Fibroblast of villous mesenchyme (primary cell): ENCODE measurements at places on chromosomes 7 and 10. TPM values are rescaled to one million over a fixed set of nuclear protein-coding genes. Genes with fewer than 3 reads are reported as not detected.

Gene NAT16
- not detected in 2 replicates for total RNA-seq

Gene ZNF394
- total RNA-seq = 22.5 and 30.2 TPM in 2 replicates

Gene GATA3
- not detected in 2 replicates for total RNA-seq

Gene COBL
- under 0.01 TPM in 1 of 2 replicates, not detected in the other for total RNA-seq

Gene TUBAL3
- not detected in 2 replicates for total RNA-seq

Gene COL26A1
- total RNA-seq = not detected in 2 replicates

Gene CCDC7
- 9.3 and 20.3 TPM in 2 replicates for total RNA-seq

Gene ACSL5
- 3.5 and 8.6 TPM in 2 replicates for total RNA-seq

Gene SPDYE5
- total RNA-seq = not detected in 2 replicates

Gene SH2D4B
- total RNA-seq = under 0.01 TPM in 1 of 2 replicates, not detected in the other

Gene TEX47
- total RNA-seq = not detected in 2 replicates

Gene JAKMIP3
- total RNA-seq = under 0.01 and 0.43 TPM in 2 replicates

Gene LRGUK
- total RNA-seq = 0.32 and 0.43 TPM in 2 replicates

Gene PPP1R3A
- under 0.01 TPM in 1 of 2 replicates, not detected in the other for total RNA-seq

- DNase-seq = no peak
These were observed 18.5 kb upstream of the FAM133B start for GRCh38 chr7:92608380-92609322.

- no peak for DNase-seq
These were observed 177.6 kb upstream of the SLC25A13 start for GRCh38 chr7:96499532-96499931.

DNA sequence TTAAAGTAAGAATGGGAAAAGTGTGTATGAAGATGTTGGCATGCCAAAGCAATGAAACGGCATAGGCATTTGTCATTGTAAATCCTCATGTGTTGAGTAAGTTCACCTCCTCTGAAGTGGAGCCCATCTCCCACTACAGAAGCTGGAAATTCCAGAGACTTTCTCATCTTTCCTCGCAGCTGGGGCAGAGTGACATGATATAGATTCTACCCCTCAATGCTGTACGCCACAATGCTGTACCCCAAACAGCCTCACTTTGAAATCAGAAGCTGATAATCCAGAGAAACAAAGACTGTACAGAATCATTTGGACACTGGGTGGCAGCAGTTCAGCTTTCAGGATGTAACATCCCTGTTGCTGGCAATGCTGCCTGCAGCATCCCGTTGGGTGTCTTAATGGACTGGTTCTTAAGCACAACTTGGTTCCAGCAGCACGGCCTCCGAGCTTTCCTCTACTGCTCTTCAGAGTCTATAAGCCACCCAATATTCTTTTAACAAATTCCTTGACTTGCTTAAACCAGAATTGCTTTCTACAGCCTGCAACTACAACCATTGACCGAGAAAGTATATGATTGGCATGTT, 18.8 kb downstream of the ZC3HAV1L start:
- peak; percentile 68 for DNase-seq

DNA sequence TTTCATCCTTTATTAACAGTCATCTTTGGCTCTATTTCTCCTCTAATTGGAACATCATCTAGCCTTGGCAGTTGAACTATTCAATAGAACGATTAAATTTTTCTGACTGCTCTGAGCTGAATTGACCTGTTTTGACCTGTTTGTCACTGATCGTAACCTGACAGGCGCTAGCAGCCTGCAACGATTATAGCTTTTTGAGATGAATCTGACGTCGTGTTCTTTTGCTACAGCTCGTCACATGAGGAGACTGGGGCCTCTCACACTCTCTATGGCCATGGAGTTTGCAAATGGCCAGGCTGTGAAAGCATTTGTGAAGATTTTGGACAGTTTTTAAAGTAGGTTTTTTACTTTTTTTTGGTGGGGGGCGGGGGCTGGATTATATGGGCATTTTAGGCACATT, 229.8 kb downstream of the FOXP2 start:
- no peak for DNase-seq

DNA sequence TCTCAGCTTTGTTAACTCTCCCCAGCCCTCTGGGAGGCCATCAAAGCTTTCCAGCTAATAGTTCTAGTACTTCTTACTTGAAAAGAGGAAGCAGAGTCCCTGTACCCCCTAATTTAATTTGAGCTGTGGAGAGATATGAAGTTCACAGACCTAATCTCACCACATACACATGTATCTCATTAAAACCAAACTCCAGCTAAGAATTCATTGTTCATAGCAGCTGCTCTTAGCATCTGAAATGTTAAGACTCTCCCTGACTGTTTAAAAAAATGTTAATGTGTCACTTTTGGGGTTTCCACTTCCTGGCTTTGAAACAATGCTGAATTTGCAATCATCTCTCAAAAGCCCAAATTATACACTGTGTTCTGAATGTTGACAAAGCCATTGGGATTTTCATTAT, 16.2 kb upstream of the MRC1 start:
- no peak for DNase-seq

DNA sequence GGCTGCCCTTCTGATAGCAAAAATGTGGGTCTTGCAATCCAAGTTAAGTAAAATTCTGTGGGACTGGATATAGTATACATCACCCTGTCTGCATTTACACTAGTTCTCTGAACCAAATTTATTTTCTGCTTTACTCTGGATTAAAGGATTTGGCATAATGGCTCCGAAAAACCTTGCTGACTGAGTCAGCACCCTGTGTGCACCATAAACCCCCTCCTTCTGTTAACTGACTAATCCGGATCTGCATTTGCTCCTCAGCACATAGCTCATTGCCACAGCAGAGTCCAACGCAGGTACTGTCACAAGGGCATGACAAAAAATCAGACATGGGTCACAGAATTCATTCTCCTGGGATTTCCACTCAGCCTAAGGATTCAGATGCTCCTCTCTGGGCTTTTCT, 1.3 kb downstream of the OR2A5 start:
- DNase-seq = peak; percentile 89

DNA sequence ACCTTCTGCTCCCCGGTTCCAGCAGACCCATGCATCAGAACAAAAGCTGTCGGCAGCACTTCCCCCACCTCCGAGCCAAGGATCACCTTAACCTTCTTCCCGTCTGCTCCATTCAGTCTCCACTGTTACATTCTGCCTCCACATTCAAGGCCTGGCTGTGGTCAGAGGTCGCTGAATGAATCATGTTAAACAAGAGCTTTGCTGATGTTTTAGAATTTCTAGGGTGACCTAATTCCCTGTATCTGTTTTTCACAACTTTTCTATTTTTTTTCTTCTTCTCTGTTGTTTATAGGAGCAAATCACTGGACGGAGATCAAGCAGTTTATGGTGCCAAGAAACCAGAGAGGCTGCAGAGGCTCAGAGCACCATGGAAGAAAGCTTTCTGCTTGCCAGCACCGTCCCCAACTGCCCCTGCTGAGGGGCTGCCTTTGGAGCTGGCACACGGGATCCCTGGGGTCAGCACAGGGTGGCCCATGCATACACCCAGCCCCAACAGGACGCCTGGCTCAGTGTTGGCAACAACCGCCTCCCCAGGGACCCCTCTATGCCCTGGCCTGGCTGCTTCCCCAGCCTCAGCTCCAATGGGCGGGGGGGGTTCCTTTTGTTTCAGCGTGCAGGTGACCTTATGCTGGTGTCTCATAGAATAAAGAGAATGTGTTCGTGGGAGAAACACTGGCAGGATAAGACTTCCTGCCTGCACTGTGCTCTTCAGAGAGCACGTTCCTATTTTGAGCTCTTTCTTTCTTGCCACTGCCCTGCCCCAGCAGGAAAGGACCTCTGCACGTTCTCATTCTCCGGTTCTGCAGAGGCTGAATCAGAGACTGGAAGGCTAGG, 182.7 kb upstream of the LYZL2 start:
- DNase-seq = peak; percentile 95

GRCh38 chr7:41711283-41712064, 8.6 kb upstream of the INHBA start:
- DNase-seq = no peak

GRCh38 chr7:128103498-128104107, 72.4 kb upstream of the LRRC4 start:
- DNase-seq = peak; percentile 39

- no peak for DNase-seq
These were observed 81.1 kb downstream of the SVIL start for GRCh38 chr10:29553544-29554250.

- DNase-seq = no peak
These were observed 25.4 kb downstream of the DYNC2I1 start for GRCh38 chr7:158881731-158882130.

DNA sequence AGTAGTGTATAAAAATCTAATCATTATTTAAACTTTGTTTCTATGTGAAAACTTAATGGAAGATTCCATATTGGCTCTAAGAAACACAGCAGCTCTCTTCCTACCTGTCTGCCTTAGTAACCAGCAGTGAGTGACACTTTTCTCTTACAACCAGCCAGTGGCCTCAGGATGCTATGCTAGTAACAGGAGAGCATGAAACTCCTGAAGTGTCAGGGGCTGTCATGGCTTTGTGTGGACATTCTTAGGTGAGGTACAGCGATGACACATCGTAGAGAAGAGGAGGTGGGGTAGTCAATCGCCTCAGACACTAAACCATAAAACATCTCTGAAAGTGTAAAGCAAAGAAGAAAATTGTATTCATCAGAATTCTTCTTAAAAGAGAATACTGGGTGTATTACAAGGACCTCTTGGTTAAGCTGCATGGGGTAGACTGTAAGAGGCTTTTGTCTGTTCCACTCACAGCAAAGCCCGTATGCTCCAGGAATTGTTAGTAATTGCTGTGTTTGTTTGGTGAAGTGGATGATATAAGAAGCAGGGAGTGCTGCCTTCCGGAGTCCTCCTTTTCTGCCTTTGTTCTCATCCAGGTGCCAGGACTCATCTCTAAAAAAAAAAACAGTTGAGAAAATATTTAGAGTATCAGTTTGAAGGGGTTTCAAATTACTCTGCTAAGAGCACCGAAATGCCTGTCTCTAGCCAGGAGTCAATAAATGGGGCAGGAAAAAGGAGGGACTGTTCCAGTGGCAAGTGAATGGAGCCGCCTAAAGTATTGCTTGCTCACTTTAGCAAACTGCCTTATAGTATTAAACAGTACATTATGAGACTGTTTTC, 518.8 kb downstream of the CNTNAP2 start:
- DNase-seq = no peak

GRCh38 chr10:34193931-34194626, 621.0 kb downstream of the PARD3 start:
- peak; percentile 96 for DNase-seq

DNA sequence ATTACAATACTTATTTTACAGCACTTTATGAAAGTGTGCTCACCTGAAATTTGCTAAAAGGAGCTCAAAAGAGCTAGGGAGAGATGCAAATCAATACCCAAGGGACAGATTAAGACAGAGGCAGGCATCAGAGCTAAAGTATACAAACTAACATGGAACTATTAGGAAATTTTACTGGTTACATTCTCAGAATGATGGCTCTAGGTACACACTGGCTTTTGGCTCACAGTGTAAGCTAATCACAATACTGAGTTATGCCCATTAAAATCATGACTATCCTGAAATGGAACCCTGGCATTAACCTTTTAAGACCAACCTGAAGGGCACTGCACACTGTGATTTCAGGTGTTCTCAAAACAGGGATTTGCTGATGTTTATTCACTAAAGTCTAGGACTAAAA, 98.1 kb downstream of the NT5C2 start:
- no peak for DNase-seq

DNA sequence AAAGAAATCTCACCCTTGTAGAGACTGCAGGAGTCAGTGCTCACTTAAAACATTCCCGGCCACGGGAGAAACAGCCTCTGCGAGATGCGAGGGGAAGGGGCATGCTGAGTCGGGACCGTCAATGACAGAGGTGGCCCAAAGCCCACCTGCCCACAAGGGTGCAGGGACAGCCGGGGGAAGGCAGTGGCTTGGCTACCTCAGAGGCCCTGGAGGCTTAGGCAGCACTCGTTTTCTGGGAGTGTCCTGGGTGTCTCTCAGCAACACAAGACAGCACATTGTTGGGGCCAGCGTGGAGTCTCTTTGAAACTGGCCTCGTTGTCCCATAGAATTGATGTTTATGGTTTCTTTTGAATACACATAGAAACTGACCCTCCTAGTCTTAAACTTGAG, 25.6 kb upstream of the SYCE1 start:
- no peak for DNase-seq

DNA sequence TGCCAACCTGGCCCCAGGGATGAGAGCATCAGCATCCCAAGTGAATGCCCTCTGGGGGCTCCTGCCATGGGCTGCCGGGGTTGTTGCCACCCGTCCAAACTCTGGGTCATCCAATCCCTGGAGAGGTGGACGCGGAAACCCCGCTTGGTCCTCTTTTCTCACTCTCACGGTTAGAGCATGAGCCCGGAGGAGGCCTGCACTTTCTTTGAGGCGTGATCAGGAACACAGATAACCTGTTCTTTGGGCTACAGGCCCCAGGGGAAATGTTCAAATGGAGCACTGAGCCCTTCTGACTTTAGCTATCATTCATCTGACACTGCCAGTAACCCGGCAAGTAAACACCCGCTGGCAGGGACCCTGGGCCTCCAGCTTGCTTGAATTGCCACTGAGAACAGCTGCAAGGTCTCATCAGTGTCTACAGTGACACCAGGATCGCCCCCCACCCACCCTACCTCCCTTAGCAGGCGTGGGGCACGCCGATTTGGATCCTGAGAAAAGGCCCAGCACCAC, 29.4 kb upstream of the SLF2 start:
- no peak for DNase-seq

DNA sequence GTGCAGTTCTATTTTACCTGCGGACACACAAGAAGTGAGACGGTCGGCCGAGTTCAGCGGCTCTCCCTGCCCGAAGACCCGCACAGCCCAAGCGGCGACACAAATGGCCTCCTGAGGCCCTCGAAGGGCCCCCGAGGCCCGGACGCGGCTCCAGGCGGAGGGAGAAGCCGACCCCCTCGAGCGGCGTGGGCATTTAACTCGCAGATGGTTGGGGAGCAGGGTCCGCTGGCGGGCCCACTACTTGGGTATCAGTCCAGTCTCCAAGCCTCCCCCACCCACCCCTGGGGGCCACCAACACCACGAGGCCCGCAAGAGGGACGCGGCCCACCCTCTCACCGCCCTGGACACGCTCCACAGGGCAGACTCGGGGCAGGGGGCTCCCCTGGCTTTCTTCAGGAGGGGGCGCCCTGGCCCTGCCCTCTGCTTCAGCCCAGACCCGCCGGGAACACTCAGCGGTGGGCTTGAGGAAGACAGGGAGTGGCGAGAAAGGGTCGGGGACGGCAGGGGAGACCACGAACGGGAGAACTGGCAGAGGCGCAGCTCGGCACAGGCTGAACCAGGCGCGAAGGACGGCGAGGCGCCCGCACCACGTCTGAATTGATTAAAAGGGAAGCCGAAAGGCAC, 1.7 kb downstream of the IGF2BP3 start:
- no peak for DNase-seq

- DNase-seq = peak; percentile 42
These were observed 130.5 kb downstream of the CDK14 start for GRCh38 chr7:90726623-90727022.

- DNase-seq = peak; percentile 38
These were observed 34.0 kb upstream of the DGKB start for GRCh38 chr7:14936554-14936953.

- no peak for DNase-seq
These were observed 21.1 kb downstream of the SLC29A4 start for GRCh38 chr7:5303591-5304505.

- no peak for DNase-seq
These were observed 49.4 kb downstream of the DNAJC1 start for GRCh38 chr10:21954132-21954531.

GRCh38 chr7:150791304-150791703, 8.9 kb downstream of the TMEM176B start:
- DNase-seq = no peak

- DNase-seq = no peak
These were observed 211.5 kb upstream of the PRSS1 start for GRCh38 chr7:142537760-142538159.

- no peak for DNase-seq
These were observed 37.8 kb downstream of the ABCA13 start for GRCh38 chr7:48209004-48209600.

GRCh38 chr7:129774871-129775694, 163.6 kb downstream of the NRF1 start:
- DNase-seq = no peak

GRCh38 chr10:62805231-62806099, 945 bp downstream of the ADO start:
- peak; percentile 60 for DNase-seq
